ENCODE measurements at places on chromosomes 2 and 18.
A peak's percentile ranks its signal among the peaks of the same experiment; 100 is the strongest.

- DNase-seq, result no peak
Measured at GRCh38 chr2:178377046-178377445, 73.9 kb downstream of the PRKRA start.

- DNase-seq, result no peak
Measured at GRCh38 chr2:11559786-11560155, 25.9 kb downstream of the GREB1 start.

DNA sequence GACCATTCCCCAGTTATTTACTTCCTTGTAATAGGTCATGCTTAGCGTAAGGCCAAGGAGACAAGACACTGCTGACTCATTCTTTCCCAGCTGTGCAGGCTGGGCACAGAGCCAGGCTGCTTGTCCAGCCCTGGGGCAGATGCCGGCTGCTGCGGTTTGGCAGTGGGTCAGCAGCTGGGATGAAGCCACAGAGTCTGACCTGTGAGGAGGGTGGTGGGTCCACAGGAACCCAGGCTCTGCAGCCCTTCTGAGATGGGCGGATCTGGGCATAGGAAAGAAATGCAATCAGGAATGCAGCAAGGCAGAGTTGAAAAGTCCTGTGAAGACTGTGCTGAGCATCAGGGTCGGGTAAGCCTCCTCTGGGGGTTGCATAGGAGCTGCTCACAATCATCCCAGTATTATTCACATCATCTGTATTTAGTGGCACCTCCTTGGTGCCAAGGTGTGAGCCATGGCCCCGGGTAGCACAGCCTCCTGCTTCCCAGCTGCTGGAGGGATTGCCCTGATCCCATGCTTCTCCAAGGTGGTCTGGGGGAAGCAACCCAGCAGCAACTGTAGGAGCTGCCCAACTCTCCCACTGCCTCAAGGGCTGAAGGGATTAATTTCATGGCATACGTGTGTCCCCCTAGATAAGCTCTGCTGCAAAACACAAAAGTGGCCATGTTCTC, 139.0 kb downstream of the DDX1 start:
- DNase-seq, result peak; percentile 87

DNA sequence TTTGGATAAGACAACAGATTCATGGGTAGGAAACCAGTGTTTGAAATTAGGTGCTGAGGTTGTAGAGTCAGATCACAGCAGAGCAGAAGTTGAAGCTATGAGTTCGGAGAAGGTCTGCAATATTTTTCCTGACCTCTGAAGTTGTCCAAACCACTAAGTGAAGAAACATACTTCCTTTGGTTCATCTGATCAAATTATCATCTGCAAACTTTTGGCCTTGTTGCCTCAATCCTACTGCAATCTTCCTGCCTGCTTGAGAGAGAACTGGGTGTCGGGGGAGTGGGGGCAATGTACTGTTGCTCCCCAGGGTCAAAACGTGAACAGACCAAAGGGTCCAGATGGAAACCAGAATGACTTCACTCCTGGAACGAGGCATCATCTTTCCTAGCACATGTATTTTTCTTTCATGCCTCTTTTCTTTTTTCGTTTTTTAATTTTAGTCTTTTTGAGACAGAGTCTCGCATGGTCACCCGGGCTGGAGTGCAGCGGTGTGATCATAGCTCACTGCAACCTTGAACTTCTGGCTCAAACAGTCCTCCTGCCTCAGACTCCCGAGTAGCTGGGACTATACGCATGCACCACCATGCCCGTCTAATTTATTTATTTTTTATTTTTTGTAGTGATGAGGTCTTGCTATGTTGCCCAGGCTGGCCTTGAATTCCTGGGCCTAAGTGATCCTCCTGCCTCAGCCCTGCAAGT, 42.7 kb downstream of the RAB31 start:
- DNase-seq, result no peak

GRCh38 chr18:69999656-70000055, 52.0 kb upstream of the CD226 start:
- DNase-seq, result no peak

DNA sequence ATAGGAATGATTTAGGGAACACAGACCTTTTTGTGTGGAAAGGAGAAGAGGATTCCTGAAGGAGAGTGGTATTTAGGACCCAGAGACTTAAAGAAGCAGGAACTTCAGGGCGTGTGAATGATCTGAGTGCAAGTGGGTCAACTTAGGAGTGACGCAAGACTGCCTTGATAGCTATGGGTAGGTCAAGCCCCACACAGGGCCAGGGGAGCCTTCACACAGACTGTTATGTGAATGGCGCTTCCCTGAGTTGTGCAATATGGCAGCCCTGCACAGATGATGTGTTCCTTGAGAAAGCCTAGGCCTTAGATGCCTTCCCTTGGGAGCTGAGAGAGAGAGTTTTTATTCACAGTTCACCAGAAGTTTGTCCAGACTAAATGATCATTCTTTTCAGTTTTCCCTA, 47.1 kb upstream of the IGFBP5 start:
- no peak for DNase-seq

GRCh38 chr2:13858626-13859025, 773.9 kb upstream of the LRATD1 start:
- no peak for DNase-seq

- no peak for DNase-seq
Measured at GRCh38 chr2:74128206-74128605, 19.5 kb downstream of the BOLA3 start.

- peak; percentile 12 for DNase-seq
Measured at GRCh38 chr2:202723746-202724145, 89.0 kb downstream of the FAM117B start.

Measured in suppressor macrophage (primary cell).